KG1 (cell line): ENCODE measurements at places on chromosomes 11 and 22.

DNA sequence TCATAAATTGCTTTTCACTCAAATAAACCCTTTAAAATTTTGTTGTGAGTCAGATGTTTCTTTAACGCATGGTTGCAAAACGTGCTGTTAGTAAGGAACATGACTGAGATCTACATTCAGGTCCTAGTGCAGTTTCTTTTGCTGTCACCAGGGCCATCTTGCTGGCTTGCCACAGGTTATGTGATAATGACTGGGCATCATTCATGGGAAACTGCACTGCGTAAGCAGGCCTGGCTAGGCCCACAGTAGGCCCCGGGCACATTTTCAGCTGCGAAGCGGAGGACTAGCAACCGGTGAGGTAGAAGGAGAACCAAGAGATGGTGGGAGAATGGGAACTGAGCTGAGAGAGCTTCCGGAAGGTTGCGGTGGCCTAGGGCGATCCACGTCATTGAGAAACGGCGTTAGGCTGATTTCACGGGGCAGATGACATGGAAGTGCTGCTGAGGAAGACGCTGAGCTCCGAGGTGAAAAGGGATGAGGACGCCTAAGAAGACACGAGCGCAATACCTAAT lies 3.2 kb upstream of the KLHDC7B start:
- no peak for DNase-seq

GRCh38 chr11:64724863-64725532 lies 2.0 kb upstream of the NRXN2 start:
- no peak for DNase-seq

- no peak for DNase-seq
These were observed 5.7 kb upstream of the HINFP start for GRCh38 chr11:119115484-119116234.

DNA sequence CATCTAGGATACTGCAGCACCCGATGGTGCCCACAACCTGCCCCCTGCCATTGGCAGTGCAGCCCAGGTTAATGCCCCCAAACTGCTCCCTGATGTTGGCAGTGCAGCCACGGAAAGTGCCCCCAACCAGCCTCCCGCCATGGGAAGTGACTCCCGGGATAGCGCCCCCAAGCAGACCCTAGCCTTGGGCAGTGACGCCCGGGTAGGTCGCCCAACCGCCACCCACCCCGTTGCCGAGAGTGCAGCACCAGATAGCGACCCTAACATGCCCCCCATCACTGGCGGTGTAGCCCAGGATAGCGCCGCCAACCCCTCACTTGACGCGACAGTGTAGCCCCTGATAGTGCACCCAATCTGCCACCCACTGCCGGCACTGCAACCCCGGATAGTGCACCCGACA lies 38.5 kb downstream of the C22orf42 start:
- no peak for DNase-seq

DNA sequence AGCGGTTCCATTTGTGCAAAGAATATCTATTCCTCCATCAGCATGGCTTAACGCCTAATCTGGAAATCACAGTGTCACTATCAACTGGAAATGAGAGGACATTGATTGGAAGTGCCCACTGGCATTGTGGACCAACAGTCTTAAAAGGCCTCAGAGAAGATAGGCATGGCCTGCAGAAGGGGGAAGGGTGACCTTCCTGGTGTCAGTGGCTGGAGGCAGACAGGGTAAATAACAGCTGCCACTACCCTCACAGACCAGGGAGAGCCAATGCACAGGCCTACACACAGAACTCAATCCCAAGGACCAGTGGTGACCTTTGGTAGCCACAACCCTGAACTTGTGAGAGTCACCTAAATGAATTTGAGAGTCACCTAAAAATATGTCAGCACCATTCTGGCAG lies 36.0 kb downstream of the DDIAS start:
- no peak for DNase-seq

DNA sequence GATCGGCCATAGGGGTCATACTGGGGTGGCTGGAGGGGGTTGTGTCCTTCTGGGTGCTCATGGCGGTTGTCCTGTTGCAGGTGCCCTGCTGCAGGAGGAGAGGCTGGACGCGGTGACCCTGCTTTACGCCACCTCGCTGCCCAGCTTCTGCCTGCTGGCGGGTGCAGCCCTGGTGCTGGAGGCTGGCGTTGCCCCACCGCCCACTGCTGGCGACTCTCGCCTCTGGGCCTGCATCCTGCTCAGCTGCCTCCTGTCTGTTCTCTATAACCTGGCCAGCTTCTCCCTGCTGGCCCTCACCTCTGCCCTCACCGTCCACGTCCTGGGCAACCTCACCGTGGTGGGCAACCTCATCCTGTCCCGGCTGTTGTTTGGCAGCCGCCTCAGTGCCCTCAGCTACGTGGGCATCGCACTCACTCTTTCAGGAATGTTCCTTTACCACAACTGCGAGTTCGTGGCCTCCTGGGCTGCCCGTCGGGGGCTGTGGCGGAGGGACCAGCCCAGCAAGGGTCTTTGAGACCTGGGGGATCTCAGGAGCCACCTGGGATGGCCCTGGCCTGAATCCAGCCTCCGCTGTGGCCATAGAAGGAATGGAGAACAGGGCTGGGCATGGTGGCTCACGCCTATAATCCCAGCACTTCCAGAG lies 11.1 kb downstream of the SLC35E4 start:
- no peak for DNase-seq

DNA sequence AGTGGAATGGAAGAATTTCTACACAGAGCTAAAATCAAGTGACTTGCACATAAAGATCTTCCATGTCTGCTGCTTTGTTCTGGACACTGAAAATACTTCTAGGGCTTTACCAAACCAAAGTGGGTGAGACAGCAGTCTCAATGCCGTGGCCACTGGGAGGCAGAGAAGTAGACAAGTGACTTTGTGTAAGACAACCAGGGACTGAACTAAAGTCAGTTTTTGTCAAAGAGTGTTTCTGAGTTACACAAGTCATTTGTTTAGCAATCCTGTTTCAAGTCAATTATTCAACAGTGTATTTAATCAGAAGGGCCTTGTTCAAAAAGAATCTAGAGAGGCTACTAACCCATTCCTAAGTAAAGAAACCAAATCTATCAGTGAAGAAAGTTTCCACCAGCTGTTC lies 46.6 kb downstream of the TCP11L1 start:
- no peak for DNase-seq

DNA sequence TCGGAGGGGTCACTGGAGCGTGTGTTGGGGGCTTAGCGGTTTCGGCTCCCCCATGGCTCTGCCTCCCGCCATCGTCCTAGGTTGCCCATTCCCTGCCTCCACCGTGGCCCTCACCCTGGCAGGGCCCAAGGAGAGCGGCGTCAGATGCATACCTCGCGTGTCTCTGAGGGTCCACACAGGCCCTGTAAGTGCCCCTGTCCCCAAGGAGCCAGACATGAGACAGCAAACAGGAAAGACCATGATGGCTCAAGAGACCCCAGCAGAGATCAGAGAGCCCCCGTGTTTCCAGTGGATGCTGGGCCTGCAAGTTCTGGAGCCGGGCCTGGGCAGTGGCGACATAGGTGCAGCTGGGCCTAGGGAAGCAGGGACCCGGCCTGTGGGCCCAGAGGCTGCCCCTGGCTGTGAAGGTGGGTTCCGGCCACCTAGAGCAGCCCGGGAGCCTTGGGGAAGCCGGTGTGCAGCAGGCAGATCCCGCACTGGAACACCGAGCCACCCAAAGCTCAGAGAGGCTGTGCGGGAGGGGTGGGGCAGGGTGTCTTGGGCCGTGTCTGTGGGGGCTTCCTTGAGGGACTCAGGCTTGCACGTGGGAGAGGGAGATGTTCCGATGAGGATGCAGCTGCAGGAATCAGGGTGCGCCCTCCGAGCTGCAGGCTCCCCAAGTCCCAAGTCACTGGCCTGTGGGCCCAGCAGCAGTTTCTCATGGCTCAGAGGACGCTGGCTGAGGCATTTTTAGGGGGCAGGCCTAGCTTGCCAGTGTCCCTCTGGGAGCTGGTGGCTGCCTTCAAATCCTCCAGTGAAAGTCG lies 126.4 kb downstream of the KCNQ1OT1 start:
- DNase-seq, result no peak

DNA sequence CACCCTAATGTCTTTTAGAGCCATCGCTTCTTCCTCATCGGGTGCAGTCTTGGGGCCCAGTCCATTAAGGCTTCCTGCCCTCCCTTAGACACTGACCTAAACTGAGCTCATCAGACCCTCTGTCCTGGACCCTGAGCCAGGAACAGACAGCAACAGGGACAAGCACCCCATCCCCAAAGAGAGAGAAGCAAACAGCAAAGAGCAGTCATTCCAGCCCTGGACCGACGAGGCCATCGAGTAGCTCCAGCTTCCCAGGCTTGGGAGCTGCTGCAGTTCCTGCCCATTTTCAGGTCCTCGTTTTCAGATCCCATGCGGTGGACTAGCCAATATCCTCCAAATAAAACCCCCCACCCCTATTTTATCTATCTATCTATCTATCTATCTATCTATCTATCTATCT lies 25.8 kb upstream of the CACNG2 start:
- DNase-seq, result no peak

DNA sequence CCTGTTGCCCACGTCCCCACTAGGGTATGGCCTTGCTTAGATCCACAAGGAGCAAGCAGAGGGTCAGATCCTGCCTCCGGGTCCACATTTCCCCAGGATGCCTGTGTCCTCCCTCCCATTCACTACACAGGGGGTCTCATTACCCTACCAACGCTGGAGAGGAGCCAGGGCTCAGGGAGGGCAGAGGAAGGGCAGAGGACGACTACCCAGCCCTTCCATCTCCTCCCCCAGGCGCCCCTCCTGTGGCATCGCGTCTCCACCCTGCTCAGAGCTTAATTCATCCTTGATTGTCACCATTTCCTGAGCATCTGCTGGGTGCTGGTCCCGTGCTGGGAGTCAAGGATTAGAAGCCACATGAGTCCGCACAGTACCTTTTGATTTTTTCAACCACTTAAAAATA lies 5.0 kb downstream of the NFAM1 start:
- DNase-seq, result no peak

DNA sequence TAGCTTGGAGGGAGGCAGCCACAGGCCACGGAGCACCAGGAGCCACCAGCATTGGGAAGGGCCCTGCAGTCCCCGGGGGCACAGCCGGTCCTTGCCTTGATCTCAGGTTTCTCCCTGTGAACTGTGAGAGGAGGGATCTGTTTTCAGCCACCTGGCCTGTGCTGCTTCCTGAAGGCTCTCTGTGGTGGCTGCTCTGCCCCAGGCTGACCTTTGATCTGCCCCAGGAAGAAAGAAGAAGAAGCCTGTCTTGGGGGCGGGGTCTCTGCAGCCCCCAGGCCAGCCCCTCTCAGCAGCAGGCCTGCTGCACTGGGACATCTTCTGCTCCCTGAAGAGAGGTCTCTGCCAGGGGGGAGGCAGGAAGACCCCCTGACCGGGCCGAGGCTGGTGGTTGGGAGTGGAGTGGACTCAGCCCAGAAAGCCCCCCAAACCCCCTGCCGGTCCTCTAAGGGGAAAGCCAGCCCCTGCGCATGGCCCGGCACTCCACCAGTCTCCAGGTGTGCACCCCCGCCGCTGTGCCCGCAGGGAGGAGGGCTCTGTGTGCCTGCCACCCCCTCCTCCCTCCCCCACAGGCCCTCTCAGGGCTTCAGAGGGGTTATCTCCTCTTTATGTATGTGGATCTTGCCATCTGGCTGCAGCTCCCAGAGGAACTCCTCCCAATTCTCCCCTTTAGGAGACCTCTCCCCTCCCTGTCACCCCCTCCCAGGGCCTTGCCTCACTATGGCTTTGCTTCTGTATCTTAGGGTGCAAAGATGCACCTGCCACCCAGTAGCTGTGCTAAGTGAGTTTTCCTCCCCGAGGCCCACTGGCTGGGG lies 675.3 kb downstream of the BRD1 start:
- DNase-seq, result no peak

GRCh38 chr22:39248254-39248653 lies 3.5 kb upstream of the PDGFB start:
- DNase-seq, result no peak

- DNase-seq, result no peak
These were observed 72.8 kb upstream of the MYOD1 start for GRCh38 chr11:17646451-17647145.

GRCh38 chr22:36227396-36227795 lies 11.9 kb downstream of the APOL2 start:
- DNase-seq, result no peak

DNA sequence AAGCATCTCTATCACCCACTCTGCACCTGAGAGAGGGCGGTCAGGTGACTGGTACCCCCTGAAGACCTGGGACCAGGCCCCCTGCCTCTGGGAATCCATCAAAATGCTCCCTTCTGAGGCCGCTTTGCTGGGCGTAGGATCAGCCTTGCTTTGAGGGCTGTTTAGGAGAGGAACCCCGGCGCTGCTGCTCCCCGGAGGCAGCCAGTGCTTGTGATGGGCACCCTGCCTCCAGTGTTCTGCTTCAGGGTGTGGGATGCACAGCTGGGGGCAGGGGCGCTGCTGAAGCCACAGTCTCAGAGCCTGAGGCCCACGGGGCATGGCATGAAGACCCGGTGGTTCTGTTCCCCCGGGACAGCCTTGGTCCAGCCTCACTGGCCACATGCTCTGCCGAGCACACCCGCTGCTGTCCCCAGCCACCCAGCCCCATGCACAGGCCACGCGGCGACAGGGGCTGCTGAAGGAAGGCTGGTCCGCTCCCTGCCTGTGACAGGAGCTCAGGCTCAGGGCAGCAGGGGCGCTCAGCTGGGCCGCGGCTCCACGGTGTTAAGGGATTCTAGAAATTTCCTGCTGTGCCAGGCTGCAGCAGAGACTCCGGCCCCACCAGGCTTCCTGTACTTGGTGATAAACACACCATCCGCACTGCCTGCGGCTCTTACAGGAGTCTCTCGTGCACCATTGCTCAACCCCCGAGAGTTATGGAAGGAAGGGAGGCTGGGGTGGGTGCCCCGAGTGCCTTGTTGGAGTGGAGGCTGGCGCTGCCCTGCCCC lies 91.0 kb downstream of the KCNQ1 start:
- DNase-seq, result no peak

GRCh38 chr11:7490054-7490453 lies 4.7 kb downstream of the OLFML1 start:
- no peak for DNase-seq
